NCI-H1694 (cell line): ENCODE measurements at places on chromosomes 16 and 17.

- no peak for DNase-seq
These were observed at the start of gene ZPBP2 for GRCh38 chr17:39867880-39868553. ZPBP2 (plus strand) TSS chr17:39868202; CDS start chr17:39868355, 153 bp downstream.

- peak; percentile 96 for DNase-seq
These were observed 40.1 kb downstream of the HIC1 start for GRCh38 chr17:2094891-2095535.

DNA sequence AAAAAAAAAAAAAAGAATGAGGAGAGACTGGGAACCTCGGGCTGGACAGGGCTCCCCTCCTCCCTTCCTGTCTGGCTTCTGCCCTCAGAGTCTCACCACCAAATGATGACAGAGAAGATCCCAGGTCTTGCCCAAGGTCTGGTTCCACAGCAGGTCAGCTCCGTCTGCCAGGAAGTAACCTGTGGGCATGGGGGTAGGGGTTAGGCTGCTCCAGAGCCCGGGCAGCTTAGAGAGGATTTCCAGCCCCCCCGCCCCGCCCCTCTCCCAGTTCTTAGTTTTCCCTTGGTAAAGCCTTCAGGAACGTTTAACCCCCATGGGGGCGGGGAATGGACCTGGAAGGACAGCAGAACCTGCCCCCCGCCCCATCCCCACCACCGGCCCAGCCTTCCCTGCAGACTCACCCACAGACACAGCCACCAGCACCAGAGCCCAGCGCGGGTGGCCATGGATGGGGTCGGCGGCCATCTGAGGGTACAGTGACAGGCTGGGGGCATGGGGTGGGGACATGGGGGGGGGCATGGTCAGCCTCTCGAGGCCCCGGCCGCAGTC, 700 bp downstream of the TLCD2 start:
- no peak for DNase-seq

DNA sequence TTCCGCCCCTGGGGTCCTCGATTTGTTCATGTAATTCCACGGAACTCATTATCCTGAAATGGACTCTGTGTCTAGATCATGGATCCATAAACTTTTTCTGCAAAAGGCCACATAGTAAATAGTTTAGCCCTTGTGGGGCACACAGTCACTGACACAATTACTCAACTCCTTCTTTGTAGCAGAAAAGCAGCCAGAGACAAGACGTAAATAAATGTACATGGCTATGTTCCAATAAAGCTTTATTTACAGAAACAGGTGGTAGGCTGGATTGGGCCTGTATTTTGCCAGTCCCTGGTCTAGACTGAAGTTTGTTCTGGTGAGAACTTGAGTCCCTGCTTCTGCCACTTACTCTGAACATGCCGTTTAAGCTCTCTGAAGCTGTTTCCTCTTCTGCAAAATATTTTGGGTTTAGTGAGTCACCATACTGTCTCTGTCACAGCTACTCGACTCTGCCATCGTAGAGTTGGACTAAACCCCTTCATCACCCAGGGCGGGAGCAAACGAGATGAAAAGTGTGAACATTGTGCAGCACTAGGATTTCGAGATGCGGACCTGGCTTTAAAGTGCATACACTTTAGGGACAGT, 61.9 kb upstream of the FOXF1 start:
- no peak for DNase-seq

GRCh38 chr17:58267347-58268324, 13.1 kb downstream of the MPO start:
- DNase-seq: no peak

DNA sequence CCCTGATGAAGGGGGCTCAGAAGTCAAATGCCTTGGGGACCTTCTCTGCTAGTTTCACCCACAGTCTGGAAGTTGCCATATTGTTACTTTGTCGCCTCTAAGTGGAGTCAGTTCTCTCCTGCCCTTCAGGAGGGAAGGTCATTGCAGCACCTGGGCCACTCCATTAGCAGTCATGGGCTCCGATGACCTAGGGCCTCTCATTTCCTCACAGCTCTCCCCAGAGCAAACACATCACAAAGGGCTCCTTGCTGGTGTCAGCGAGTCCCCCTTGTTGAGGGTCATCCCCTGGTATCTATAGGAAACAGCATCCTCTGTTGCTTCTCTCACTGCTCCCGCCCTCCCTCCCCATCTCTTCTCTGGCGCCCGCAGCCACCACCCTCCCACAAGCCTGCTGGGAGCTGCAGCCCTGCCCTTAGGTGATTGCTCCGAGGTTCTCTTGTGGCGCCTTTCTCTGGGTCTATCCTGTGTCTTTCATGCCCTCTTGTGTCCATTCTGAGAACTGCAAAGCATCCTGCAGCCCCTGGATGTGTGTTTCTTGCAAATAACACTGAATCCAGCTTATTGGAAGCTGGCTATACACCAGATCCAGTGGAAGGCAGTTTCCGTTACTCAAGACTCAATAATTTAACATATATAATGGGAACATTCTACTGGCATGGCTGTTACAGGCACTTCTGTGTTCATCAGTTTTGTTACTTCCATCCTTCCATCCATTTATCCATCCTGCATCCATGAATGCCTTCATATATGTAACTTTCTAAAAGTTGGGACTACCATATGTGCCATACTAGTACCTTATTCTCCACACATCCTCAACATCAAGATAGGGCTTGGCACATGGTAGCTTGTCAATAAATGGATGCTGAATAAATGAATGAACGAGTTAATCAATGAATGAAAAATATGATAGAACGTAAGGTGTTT, 21.2 kb downstream of the PDILT start:
- DNase-seq: peak; percentile 40

DNA sequence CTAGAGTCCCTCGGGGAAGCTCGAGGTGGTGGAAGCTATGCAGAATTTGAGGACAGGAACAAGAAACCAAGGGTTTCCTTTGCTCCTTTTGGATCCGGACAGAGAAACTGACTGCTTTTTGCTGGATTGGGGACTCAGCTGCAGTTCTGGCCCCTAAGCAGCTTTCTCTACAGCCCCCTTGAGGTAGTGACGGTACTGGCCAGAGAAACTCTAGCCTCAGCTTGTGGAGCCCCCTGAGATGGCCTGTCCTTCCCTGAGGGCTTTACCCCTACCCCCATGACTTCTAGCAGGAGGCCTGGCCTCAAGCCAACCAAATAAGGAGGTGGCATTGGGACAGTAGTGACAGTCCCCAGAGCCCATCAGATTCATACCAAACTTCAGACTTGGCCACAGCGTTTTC, 118.1 kb downstream of the IRX5 start:
- no peak for DNase-seq

- no peak for DNase-seq
These were observed 834 bp downstream of the MRPL12 start for GRCh38 chr17:81703747-81704654.

- DNase-seq: no peak
These were observed 14.1 kb upstream of the UTP6 start for GRCh38 chr17:31915456-31916100.

GRCh38 chr16:16075488-16076422, 126.3 kb downstream of the ABCC1 start:
- DNase-seq: no peak

GRCh38 chr16:73126525-73126853, 78.6 kb upstream of the ZFHX3 start:
- no peak for DNase-seq

DNA sequence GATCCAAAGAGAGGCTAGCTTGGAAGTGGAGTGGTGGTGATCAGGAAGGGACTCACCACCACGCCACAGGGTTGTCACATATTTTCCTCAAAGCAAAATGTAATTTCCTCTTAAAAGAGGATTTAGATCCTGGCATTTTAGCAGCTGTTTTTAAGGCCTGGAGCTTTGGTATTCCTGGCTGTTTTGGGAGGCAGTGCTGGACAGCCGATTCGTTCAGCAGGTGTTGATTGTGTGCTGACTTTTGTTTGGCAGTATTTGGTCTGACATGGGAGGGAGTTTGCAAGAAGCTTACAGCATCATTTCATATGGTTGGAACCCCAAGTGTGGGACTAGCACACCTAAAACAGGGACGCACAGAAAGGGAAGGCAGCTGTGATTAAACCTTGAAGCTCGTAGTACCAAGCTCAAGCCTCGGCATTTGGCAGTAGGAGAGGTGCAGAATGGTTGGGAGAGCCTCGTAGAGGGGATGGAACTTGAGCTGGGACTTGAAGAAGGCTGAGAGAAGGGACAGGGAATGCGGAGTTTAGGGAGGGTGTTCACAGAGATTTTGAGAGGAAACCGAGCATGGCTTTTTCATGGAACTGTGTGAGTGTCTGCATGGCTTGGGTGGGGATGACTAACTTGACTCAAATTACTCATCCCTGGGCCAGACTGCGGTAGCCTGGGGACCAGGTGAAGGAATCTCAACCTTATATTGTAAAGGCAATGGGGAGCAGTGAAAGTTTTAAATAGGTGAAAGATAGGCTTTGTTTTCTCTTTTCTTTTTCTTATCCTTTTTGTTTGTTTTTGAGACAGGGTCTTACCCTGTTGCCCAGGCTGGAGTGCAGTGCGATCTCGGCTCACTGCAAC, 52.3 kb downstream of the RPTOR start:
- no peak for DNase-seq

DNA sequence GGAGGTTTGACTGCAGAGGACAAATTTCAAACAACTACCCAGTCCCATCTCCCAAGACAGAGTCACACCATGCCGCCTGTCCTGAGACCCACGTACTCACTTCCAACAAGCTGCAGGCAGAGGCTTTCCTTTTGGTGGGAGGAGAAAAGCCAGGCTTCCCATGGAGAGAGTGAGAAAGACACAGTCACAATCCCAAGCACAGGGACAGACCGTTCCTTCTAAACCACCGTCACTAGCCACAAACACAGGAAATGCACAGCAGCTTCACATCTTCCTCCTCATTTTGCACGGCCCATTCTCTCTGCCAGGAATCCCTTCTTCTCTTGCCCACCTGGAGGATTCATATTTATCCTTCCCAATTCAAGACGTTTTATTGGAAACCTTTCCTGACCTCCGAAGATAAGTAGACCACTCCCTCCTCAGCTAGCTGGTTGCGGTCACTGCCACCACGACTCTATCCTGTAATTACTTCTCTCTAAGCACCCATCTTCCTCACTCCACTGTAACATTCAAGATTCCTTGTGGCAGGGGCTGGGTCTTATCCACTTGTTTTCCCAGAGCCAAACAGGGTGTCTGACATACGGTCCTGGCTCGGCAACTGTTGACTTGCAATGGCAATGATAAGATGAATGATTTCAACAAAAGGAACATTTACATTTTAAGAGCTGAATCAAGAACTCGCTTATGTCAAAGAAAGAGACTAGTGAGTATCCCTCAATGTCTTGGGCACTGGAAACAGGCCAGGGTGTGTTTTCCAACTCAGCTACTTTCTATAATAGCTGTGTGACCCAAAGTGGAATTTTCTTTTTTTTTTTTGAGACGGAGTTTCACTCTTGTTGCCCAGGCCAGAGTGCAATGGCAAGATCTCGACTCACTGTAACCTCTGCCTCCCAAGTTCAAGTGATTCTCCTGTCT, 87.6 kb downstream of the XYLT1 start:
- DNase-seq: no peak

- DNase-seq: no peak
These were observed 8.1 kb downstream of the SMURF2 start for GRCh38 chr17:64653985-64654355.

GRCh38 chr17:9226794-9227135, 205.5 kb downstream of the NTN1 start:
- DNase-seq: no peak

GRCh38 chr17:74361230-74362068, at the start of gene BTBD17:
BTBD17 (minus strand) TSS chr17:74361868; CDS start chr17:74361819, 49 bp downstream.
- DNase-seq: peak; percentile 81

DNA sequence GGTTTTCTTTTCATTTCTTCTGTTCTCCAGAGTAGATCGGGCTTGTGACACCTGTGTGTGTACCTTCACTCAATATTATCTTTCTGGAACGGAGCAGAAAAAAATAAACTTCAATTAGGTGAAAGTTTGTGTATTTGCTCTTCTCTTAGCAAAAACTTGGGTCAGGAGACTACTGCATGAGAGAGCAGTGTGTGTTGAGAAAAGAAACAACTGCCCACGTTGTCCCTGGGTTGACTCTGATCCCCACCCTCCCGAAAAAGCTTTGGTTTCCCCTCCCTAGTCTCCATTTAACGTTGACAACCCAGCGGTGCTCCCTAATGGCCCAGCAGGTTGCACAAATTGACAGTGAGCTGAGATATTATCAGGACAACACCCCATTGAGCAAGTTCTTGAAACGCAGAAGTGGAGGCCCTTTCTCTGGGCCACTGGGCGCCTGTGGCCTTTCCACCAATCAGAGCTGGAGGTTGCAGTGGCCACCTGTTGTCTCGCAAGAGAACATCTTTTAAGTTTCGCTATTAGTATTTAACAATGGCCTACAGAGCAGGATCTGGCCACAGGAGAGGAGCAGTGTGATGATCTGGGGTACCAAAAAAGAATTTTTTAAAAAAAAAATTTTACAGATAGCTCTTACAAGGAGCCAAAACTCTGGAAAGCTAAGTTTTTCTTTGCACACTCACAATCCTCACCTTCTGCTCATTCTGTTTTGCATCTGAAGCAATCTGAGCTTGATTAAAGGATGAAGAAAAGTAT, 1.5 kb upstream of the TOX3 start:
- no peak for DNase-seq

DNA sequence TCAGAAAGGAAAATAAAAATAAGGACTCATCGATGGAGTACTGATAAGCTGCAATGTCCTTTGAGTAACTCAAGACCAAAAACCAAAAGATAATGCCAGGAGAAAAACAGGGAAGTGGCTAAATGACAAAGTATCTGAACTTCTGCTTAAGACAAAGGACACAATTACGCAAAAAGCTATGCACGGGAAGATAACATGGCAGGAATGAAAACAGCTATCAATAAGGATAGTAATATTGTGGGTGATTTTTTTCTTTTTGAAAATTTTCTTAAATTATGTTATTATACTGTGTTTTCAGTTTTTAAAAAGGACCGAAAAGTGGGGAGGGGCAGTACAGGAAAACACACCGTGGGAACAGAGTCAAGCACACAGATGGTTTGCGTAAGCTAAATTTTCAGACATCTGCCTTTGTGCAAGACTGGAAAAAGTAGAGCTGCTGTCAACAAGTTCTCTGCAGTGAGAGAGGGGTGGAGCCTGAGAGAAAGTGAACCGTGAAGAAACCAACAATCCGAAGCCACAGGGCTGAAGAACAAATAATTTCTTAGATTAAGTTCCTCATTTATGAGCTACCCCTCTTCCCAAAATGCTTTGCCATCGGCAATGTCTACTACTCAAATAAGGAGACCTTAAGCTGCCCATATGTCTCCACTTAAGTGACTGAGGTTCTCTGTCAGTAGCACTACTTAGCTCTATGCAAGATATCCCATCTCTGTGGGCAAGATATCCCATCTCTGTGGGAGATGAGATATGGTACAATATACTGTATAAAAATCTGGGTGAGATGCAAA, 99.9 kb upstream of the CORO6 start:
- DNase-seq: peak; percentile 75

GRCh38 chr16:12391956-12392355, 411.7 kb downstream of the CPPED1 start:
- no peak for DNase-seq

- DNase-seq: no peak
These were observed 271.8 kb upstream of the ZFHX3 start for GRCh38 chr16:73319737-73320136.

- DNase-seq: peak; percentile 25
These were observed 157.6 kb downstream of the RAB11FIP4 start for GRCh38 chr17:31549121-31549524.

DNA sequence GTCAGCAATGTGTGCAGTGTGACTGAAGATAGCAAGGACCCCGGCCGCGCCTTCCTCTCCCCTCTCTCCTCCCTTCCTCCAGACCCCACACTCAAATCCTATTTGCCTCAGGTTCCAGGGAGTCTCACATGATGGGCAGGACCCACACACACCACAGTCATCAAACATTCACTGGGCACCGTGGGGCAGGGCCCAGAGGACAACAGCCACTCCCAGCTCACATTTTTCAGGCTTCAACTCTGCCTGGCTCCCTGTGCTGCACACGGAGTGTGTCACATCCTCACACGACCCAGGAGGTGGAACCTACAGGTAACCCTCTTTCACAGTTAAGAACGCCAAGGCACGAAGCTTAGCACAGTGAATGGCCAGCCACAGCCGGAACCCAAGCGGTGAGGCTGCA, 30.5 kb downstream of the PEMT start:
- no peak for DNase-seq
